ENCODE measurements at places on chromosomes 13 and 19. TPM values are rescaled to one million over a fixed set of nuclear protein-coding genes. Genes with fewer than 3 reads are reported as not detected.
A peak's percentile ranks its signal among the peaks of the same experiment; 100 is the strongest.

The CLN5 gene
- 18.9 TPM for polyA plus RNA-seq

The TTC9B gene
- not detected for polyA plus RNA-seq

The ZNF829 gene
- 0.06 TPM for polyA plus RNA-seq

The FFAR2 gene
- 0.68 TPM for polyA plus RNA-seq

The ZNF577 gene
- 2.9 TPM for polyA plus RNA-seq

The OR7D2 gene
- polyA plus RNA-seq: not detected

The MAST1 gene
- polyA plus RNA-seq: 0.33 TPM

GRCh38 chr13:49256841-49257240 is 9.1 kb downstream of the CDADC1 start:
- H3K27ac ChIP-seq: no peak overlapping the region
- H3K36me3 ChIP-seq: no peaks in the 10 kb centered on the region
- H3K27me3 ChIP-seq: no peaks in the 10 kb centered on the region
- no peaks in the 10 kb centered on the region for H3K4me1 ChIP-seq
- no peak for DNase-seq
- H3K4me3 ChIP-seq: no peak overlapping the region

GRCh38 chr19:39413911-39414608 is 1.6 kb downstream of the PLEKHG2 start:
- DNase-seq: no peak
- no peaks in the 10 kb centered on the region for H3K27me3 ChIP-seq
- H3K4me3 ChIP-seq: peak overlapping the region; percentile 98
- peaks cover 15% of the 10 kb centered on the region for H3K4me1 ChIP-seq
- peaks cover 6% of the 10 kb centered on the region for H3K36me3 ChIP-seq
- peak overlapping the region; percentile 93 for H3K27ac ChIP-seq

GRCh38 chr19:48489608-48490216 is 20.5 kb downstream of the CYTH2 start:
- no peak overlapping the region for H3K4me3 ChIP-seq
- DNase-seq: no peak
- peaks cover 3% of the 10 kb centered on the region for H3K27me3 ChIP-seq

GRCh38 chr13:93397619-93398018 is 171.0 kb downstream of the GPC6 start:
- H3K4me1 ChIP-seq: no peaks in the 10 kb centered on the region
- H3K36me3 ChIP-seq: no peaks in the 10 kb centered on the region
- DNase-seq: no peak

DNA sequence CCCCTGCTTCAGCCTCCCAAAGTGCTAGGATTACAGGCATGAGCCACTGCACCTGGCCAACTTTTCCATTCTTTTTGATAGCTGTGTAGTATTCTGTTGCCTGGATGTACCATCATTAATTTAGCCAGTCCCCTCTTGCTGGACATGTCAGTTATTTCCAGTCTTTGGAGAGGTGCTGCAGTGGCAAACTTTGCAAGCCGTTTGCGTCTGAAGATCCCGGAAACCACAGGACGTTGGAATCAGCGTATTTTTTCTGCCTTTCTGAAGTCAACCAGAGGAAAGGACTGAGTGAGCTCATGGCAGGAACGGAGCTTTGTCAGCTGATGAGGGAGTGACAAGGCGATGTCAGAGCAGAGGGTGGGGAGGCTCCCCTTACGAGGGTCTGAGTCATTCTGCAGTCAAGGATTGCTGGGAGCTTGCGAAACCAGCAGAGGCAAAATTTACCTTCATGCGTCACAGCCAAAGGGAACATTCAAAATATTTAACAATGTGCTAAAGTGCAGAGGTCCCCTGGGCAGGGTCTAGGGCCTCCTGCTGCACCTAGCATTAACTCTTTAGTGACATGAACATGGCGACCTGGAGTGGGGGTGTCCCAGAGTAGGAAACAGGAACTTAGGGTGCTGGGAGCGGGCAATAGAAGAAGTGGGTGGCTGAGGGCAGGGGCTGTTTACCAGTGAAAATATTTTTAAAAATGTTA is 5.6 kb downstream of the C5AR1 start:
- H3K4me3 ChIP-seq: no peak overlapping the region
- no peaks in the 10 kb centered on the region for H3K36me3 ChIP-seq
- H3K27ac ChIP-seq: no peak overlapping the region
- no peaks in the 10 kb centered on the region for H3K4me1 ChIP-seq

- no peak overlapping the region for H3K27ac ChIP-seq
- no peak for DNase-seq
- H3K4me1 ChIP-seq: peaks cover 13% of the 10 kb centered on the region
- peaks cover 23% of the 10 kb centered on the region for H3K36me3 ChIP-seq
These were observed 3.4 kb downstream of the SF3A2 start for GRCh38 chr19:2239771-2240770.

GRCh38 chr19:38945562-38946228 is 15.0 kb downstream of the MRPS12 start:
- no peaks in the 10 kb centered on the region for H3K4me1 ChIP-seq
- no peak overlapping the region for H3K4me3 ChIP-seq
- H3K27ac ChIP-seq: no peak overlapping the region
- no peaks in the 10 kb centered on the region for H3K36me3 ChIP-seq
- no peak for DNase-seq

- DNase-seq: no peak
- H3K27ac ChIP-seq: no peak overlapping the region
- no peaks in the 10 kb centered on the region for H3K36me3 ChIP-seq
- H3K4me1 ChIP-seq: no peaks in the 10 kb centered on the region
- no peaks in the 10 kb centered on the region for H3K27me3 ChIP-seq
These were observed 571.2 kb downstream of the LIG4 start for GRCh38 chr13:107644136-107644535.

- H3K27me3 ChIP-seq: no peaks in the 10 kb centered on the region
- peaks cover 10% of the 10 kb centered on the region for H3K36me3 ChIP-seq
- H3K4me3 ChIP-seq: peak within 1 kb of the TSS; percentile 91
- H3K4me1 ChIP-seq: peaks cover 8% of the 10 kb centered on the region
These were observed at the start of gene TNPO2 for GRCh38 chr19:12723641-12724426. Gene TNPO2 (minus strand): TSS chr19:12723932. CDS start chr19:12720977, 2,955 bp downstream.

- no peaks in the 10 kb centered on the region for H3K36me3 ChIP-seq
- no peak for DNase-seq
- no peaks in the 10 kb centered on the region for H3K4me1 ChIP-seq
- no peak overlapping the region for H3K4me3 ChIP-seq
- H3K27ac ChIP-seq: no peak overlapping the region
These were observed 400.5 kb downstream of the KLF12 start for GRCh38 chr13:73733706-73734105.

GRCh38 chr13:77196052-77196618 is 130.8 kb downstream of the MYCBP2 start:
- no peaks in the 10 kb centered on the region for H3K4me1 ChIP-seq
- no peak for DNase-seq
- H3K36me3 ChIP-seq: peaks cover 8% of the 10 kb centered on the region

GRCh38 chr19:6828698-6829633 is 56.5 kb downstream of the VAV1 start:
- no peaks in the 10 kb centered on the region for H3K27me3 ChIP-seq
- H3K4me1 ChIP-seq: no peaks in the 10 kb centered on the region
- peak; percentile 8 for DNase-seq
- no peak overlapping the region for H3K27ac ChIP-seq
- no peak overlapping the region for H3K4me3 ChIP-seq
- H3K36me3 ChIP-seq: peaks cover 47% of the 10 kb centered on the region

GRCh38 chr19:41265395-41266153 is 1.4 kb downstream of the HNRNPUL1 start:
- no peaks in the 10 kb centered on the region for H3K27me3 ChIP-seq
- no peaks in the 10 kb centered on the region for H3K4me1 ChIP-seq
- H3K36me3 ChIP-seq: peaks cover 12% of the 10 kb centered on the region
- H3K4me3 ChIP-seq: peak overlapping the region; percentile 95
- peak overlapping the region; percentile 100 for H3K27ac ChIP-seq

- no peaks in the 10 kb centered on the region for H3K4me1 ChIP-seq
- no peak overlapping the region for H3K27ac ChIP-seq
- no peaks in the 10 kb centered on the region for H3K36me3 ChIP-seq
- no peak overlapping the region for H3K4me3 ChIP-seq
- no peaks in the 10 kb centered on the region for H3K27me3 ChIP-seq
These were observed 94.2 kb downstream of the FRY start for GRCh38 chr13:32125751-32126150.

GRCh38 chr13:114128624-114129522 is 3.5 kb downstream of the RASA3 start:
- H3K4me3 ChIP-seq: peak overlapping the region; percentile 89
- H3K36me3 ChIP-seq: no peaks in the 10 kb centered on the region
- no peaks in the 10 kb centered on the region for H3K27me3 ChIP-seq
- H3K27ac ChIP-seq: peak overlapping the region; percentile 84
- H3K4me1 ChIP-seq: peaks cover 43% of the 10 kb centered on the region

- peaks cover 24% of the 10 kb centered on the region for H3K36me3 ChIP-seq
- H3K4me3 ChIP-seq: no peak overlapping the region
- H3K27me3 ChIP-seq: no peaks in the 10 kb centered on the region
- no peak overlapping the region for H3K27ac ChIP-seq
- peaks cover 8% of the 10 kb centered on the region for H3K4me1 ChIP-seq
These were observed 42.2 kb downstream of the SAE1 start for GRCh38 chr19:47172666-47173455.

DNA sequence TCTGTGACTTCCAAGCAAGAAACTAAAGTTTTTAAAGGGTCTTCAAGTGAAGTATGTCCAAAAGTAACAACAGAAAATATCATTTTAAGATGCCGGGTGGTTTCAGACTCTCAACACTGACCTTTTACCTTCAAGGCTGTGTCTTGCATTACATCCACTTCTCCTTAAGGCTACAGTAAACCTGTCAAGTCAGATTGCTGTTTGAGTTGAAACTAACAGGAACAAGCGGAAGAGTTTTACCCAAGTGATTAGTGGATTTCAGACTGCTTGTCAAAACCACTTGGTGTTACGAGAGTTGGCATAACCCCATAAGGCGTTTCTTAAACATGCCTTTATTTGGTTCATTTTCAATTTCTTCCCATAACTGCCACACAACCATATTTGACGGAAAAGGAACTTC is 283.1 kb downstream of the DCT start:
- no peaks in the 10 kb centered on the region for H3K36me3 ChIP-seq
- H3K4me1 ChIP-seq: no peaks in the 10 kb centered on the region
- H3K27ac ChIP-seq: no peak overlapping the region
- no peak overlapping the region for H3K4me3 ChIP-seq
- DNase-seq: no peak

GRCh38 chr13:51834581-51835171 is 10.3 kb downstream of the TMEM272 start:
- no peak for DNase-seq
- no peaks in the 10 kb centered on the region for H3K4me1 ChIP-seq
- H3K36me3 ChIP-seq: no peaks in the 10 kb centered on the region

DNA sequence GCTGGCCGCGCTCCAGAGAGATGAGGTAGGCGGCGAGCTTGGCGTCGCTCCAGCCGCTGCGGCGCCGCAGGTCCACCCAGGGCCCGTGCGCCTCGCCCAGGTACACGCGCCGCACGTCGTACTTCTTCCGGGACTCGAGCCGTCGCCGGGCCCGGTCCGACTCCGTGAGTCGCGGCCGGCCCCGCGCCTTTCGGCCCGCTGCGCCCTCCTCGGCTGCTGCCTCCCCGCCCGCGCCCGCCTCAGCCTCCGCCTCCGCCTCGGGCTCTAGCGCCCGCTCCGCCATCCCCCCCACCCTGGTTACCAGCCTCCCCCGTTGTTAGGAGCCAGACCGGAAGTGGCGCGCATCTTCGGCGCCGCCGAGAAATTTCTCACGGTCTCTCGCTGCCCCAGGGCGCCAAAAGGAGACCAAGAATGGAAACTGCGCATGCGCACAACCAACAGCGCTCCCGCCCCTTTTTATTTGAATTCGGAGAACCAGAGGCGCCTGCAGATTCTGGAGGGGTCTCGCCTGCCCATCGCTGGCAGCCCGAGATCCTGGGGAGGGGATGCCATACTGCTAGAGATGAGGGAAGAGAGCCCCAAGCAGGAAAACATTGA is at the start of gene ZNF653:
TSS of gene ZNF653 (minus strand) at position 336 of the 597 bp plus-strand sequence. CDS start at position 283, 53 bp downstream.
- H3K27me3 ChIP-seq: no peaks in the 10 kb centered on the region
- H3K4me1 ChIP-seq: no peaks in the 10 kb centered on the region
- H3K36me3 ChIP-seq: no peaks in the 10 kb centered on the region
- H3K27ac ChIP-seq: peak within 1 kb of the TSS; percentile 70

DNA sequence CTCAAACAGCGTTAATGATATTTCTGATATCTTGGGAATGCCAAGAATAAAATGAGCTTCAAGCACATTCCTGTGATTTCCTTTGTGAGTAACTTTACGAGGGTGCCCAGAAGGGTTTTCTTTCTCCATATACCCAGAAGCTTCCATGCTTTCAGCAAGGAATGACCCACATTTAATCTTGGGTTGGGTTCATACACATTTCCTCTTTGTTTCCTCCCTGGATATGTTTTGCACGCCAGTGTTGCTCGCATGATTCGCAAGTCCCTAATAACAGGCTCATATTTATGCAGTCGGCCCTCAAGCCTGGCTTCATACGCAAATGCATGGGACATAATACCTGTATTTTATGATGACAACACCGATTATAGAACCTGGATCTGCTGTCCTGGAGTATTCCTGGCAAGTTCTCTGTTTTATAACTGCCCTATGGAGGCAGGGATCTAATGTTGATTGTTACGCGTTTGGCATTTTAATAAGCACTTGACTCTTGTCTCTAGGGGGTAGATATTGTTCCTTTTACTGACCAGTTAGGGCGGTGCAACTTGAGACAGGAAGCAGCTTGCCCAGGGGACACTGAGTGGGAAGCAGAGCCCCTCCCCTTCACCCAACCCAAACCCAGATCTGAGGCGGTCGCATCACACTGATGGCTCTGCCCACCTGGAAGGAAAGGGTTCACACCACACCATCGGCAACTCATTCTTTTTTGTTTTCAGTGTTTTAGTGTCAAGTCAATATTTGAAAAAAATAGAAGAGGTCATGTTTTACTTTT is 220.4 kb upstream of the SOX1 start:
- no peaks in the 10 kb centered on the region for H3K36me3 ChIP-seq
- DNase-seq: no peak
- no peaks in the 10 kb centered on the region for H3K27me3 ChIP-seq
- H3K4me1 ChIP-seq: no peaks in the 10 kb centered on the region
- no peak overlapping the region for H3K27ac ChIP-seq
- no peak overlapping the region for H3K4me3 ChIP-seq

- DNase-seq: no peak
- H3K27ac ChIP-seq: no peak overlapping the region
- no peaks in the 10 kb centered on the region for H3K36me3 ChIP-seq
These were observed 50.7 kb downstream of the ARHGAP35 start for GRCh38 chr19:46911456-46911855.

- no peak for DNase-seq
- H3K27ac ChIP-seq: no peak overlapping the region
- no peaks in the 10 kb centered on the region for H3K36me3 ChIP-seq
- no peaks in the 10 kb centered on the region for H3K4me1 ChIP-seq
These were observed 196.5 kb upstream of the PCDH20 start for GRCh38 chr13:61612192-61612591.

- H3K36me3 ChIP-seq: no peaks in the 10 kb centered on the region
- no peak overlapping the region for H3K27ac ChIP-seq
These were observed 504.3 kb upstream of the ATXN8OS start for GRCh38 chr13:69603144-69603853.
